ENCODE measurements at places on chromosomes 3 and 15. TPM values are rescaled to one million over a fixed set of nuclear protein-coding genes. Genes with fewer than 3 reads are reported as not detected.

DNA sequence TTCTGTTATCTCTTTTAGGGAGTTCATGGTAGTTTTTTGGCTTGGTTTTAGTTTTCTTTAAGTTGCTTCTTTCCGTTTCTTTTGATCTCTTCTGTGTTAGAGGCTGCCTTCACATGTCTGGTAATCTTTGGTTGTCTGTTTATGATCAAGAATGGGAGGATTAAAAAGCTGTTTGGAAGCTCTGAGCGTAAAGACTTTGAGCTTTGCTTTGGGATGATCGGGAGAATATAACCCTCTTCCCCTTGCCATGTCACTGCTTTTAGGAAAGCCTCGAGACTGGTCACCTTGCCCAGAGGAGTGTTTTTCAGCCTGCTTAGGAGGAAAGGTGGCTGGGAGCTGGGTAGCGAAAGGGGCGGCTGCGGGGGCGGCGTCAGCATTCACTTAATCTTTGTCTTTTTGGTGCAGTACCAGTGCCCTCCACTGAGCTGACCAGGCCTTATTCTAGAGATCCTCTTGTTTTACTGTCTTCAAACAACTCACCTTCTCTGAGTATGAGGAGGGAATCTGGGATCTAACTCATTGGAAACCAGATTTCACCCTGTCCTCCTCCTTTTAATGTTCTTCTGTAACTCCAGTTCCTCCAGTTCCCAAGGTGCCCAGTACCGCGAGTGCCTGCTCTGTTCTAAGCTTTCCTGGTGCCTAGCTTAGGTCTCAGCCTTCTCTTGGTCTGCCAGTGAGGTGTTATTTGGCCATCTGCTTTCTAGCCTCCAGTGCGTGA, 15.5 kb downstream of the TATDN2 start:
- DNase-seq = no peak

GRCh38 chr3:110199588-110199943, 862.2 kb upstream of the DPPA4 start:
- DNase-seq = no peak

- no peak for DNase-seq
These were observed 477.1 kb upstream of the KCNMB2 start for GRCh38 chr3:178059119-178059518.

DNA sequence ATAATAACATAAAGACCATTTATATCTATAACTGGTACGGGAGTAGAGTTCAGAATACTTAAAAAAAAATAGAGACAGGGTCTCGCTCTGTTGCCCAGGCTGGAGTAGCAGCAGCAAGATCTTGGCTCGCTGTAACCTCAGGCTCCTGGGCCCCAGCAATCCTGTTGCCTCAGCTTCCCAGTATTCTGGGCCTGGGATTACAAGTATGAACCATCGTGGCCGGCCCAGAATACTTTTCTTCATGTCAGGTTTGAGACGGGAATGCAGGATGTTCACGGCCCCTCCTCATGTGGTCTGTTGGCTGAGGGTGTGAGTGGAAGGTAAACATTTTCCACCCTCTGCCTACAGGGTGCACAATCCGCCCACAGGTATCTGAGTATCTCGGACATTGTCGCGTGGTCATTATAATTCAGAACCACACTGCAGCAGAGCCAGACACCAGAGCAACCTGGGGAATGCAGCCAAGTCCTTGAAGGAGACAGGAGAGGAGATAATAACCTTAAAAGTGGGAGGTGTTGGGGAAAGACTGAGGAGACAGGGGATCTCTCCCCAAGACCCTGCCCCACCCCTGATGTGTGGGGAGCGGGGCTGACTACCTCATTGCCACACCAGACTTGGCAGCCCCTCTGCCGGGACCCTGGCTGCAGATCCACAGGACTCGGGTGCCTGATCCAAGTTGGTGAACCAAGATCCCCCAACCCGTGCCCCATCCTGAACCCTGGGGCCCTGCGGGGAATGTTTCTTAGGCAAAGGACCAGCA, 106.8 kb downstream of the ADCY5 start:
- no peak for DNase-seq

DNA sequence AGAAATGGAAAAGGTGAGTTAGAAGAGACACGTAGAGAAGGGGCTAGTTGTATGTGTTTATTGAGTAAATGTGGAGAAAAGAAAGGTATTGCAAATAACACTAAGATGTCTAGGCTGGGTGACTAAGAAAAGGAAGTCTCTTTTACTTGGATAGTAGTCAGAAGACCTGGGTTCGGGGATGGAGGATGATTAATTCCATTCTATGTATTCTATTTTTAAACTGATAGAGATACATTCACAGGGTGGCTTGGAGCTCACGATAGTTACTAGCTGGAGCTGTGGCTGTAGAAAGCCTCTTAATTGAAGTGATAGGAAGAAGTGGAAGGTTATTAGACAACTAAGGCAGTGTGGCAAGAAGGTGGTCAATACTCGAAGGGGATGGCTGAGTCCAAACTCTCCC, 65.9 kb upstream of the TNIK start:
- no peak for DNase-seq

GRCh38 chr15:83549623-83550022, 102.5 kb downstream of the SH3GL3 start:
- no peak for DNase-seq

- DNase-seq = no peak
These were observed 1.4 kb downstream of the CSK start for GRCh38 chr15:74783072-74783807.

DNA sequence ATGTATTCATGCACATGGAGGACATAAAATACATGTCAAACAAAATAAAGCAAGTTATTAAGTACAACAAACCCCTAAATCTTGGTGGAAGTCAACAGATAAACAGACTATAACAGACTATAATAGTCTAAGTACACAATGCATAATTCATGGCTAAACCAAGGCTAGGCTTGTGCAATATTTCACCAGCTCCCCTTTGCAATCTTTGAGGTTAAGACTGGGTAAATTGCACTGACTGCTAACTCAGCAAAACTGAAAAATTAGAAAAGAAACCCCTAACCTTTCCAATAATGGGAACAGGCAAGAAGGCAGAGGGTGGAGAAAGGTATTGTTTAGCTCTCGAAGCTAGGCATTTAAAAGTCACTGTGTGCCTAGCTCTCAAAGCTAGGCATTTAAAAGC, 304.9 kb upstream of the WNT5A start:
- DNase-seq = no peak

Gene WDR72
- polyA plus RNA-seq = 82.4 TPM

Gene TTLL13
- 0.45 TPM for polyA plus RNA-seq

Gene ACKR4
- polyA plus RNA-seq = 1.6 TPM

Gene FGD5
- polyA plus RNA-seq = 20.9 TPM

Gene KCTD6
- polyA plus RNA-seq = 39.8 TPM

Gene IMPG2
- polyA plus RNA-seq = 0.76 TPM

Gene C3orf80
- 0.45 TPM for polyA plus RNA-seq
